ENCODE measurements at places on chromosomes 2 and 18. TPM values are rescaled to one million over a fixed set of nuclear protein-coding genes. Genes with fewer than 3 reads are reported as not detected.

The CACNB4 gene
- total RNA-seq = 0.08 TPM

The ST8SIA5 gene
- not detected for total RNA-seq

The POTEC gene
- not detected for total RNA-seq

The TFCP2L1 gene
- total RNA-seq = 0.13 TPM

The SPOPL gene
- total RNA-seq = 18.6 TPM

The SLC4A5 gene
- total RNA-seq = 1.6 TPM

The MAP4K4 gene
- 25.2 TPM for total RNA-seq

The ARHGAP28 gene
- total RNA-seq = not detected

The AMER3 gene
- not detected for total RNA-seq

The NMUR1 gene
- 0.06 TPM for total RNA-seq

The PTMA gene
- 2,458 TPM for total RNA-seq

The LIPG gene
- total RNA-seq = 0.13 TPM

The ALPG gene
- total RNA-seq = not detected

Data from activated CD8-positive, alpha-beta memory T cell treated with anti-CD3 and anti-CD28 coated beads for 36 hours (primary cell).